HL-60 (cell line): ENCODE measurements at places on chromosomes 7 and 10.

DNA sequence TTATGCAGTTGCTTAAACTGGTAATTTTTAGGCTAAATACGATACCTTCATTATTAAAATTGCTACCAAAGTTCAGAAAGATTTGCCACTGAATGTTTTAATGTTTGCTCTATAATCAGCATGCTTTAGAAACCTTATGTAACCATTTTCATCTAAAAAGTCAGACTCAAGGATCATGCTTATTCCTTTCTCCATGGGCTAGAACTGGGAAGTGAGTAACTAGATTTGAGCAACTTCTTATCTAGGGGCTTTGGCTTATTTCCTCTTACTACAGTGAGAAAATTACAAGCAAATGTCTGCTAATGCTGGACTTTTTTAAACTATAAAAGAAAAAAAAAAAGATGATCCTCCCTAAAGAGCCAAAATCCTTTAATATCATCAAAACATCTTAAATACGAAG lies 215.9 kb downstream of the CRPPA start:
- no peak for DNase-seq

DNA sequence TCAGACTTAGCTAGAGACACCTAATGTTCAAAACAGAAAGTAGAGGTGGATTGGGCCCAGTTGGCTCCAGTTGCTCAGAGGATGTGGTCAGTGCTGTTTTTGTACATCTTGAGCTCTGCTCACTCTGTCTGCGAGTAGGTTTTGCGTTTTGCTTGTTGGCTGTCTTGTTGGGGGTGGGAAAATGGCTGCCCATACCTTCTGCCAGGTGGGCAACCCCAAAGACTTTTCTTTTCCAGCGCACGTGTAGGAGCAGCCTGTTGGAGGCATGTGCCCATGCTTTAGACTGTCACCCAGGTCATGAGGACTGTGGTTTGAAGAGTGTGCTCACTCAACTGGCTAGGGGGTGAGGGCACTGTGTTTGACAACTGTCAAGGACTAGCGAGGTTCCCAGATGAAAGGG lies 73.9 kb downstream of the KAT6B start:
- DNase-seq = no peak

DNA sequence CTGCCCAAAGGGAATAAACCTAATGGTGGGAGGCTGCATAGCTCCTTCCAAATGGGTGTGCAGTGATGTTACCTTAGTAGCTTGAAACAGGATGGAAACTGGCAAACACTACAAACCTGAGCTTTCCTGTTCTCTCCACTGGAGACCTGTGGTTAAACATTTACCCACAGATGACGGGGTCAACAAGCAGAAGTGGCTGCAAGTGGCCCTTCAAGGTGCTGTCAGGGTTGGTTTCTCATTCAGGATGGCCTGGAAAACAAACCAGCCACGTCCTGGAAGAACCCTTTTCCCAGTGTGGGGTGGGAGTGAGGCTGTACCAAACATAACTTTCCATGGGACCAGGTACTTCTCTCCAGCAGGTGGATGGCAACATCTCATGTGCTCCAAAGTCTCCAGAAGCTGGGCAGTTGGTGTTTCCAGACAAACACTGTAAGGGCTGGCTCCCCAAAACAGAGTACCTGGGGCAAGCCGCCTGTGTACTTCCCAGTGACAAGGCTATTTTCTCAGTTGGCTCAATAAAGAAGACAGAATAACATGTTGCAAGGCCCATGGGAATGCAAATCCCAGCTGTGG lies 67.5 kb downstream of the DNAJB9 start:
- no peak for DNase-seq

DNA sequence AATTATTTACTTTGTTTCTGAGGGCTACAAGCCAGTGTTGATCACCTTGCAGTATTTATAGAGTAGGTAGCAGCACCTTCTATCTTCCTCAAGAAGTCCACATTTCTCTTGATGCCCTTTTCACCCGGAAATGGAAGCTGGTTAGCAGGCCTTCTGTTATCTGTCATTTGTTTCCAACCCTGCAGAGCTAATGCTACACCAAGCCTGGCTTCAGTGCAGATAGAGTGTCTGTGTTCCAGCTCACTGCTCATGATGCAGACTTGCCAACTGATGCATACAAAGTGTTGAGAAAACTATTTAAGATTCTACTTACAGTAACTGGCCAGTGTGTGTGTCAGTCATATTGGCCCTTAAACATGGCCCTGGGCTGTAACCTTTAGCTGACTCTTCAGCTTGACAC lies 301.0 kb downstream of the LHFPL3 start:
- DNase-seq = no peak

GRCh38 chr10:116719804-116720203 lies 22.6 kb downstream of the HSPA12A start:
- no peak for DNase-seq

GRCh38 chr7:28958980-28959347 lies 834 bp upstream of the TRIL start:
- DNase-seq = no peak
